ENCODE measurements at places on chromosomes 4 and X.

DNA sequence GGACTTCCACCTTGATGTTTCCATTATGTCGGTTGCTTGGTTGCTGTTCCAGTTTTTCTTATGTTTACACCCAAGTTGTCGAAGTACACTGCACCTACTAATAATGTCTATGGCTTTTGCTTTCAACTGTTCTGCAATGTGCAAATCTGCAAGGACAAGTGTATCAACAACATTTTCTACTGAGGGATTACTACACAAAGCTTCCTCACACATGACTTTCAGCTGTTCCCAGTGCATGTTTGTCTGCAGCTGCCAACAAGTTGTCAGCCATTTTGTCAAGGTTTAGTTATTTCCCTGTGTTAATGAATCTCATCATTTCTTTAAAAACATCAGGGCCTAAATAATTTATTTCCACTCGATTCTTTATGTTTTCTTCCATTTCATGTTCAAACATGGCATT lies 45.4 kb upstream of the UGT2A3 start:
- no peak for DNase-seq

DNA sequence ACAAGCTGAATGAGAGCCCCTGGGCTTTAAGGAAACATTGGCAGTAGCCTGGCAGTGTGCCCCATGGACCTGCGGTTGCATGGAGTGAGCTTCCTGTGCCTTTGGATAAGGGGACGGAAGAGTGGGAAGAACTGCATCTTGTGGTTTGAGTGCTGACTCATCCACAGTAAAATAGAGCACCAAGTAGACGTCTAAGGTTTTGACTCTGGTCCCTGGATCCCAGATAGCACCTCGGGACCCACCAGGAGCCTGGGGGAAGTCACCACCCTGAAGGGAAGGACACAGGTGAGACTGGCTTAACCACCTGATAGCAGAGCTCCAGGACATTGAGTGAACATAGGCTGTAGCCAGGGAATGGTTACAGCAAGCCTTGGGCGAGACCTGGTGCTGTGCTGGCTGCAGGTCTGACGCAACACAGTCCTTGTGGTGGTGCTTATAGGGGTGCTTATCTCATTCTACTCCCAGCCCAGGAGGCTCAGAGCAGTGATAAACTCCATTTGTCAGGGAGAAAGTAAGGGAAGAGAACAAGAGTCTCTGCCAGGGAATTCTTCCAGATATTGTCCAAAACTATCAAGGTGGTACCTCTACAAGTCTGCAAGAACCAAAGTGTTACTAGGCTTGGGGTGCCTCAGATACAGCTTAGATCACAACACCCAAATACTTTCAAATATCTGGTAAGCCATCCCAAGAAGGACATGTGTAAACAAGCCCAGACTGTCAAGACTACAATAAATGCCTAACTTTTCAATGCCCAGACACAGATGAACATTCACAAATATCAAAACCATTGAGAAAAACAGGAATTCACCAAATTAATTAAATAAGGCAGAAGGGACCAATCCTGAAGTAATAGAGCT lies 123.6 kb upstream of the TET2 start:
- DNase-seq, result no peak

GRCh38 chrX:154046940-154047610 lies 27.4 kb upstream of the IRAK1 start:
- DNase-seq, result peak; percentile 30

- peak; percentile 78 for DNase-seq
Measured at GRCh38 chr4:87375719-87376291, 15.2 kb downstream of the HSD17B11 start.

- DNase-seq, result no peak
Measured at GRCh38 chr4:139454111-139455045, at the start of gene RAB33B. TSS of gene RAB33B (plus strand) at chr4:139454121. CDS start at chr4:139454196, 75 bp downstream.
